ENCODE measurements at places on chromosomes 2 and 18.

GRCh38 chr2:206886696-206887095 is 52.6 kb upstream of the CPO start:
- no peak for DNase-seq

- peak; percentile 78 for DNase-seq
These were observed 48.8 kb downstream of the ADNP2 start for GRCh38 chr18:80157708-80158343.

- DNase-seq, result no peak
These were observed 126.0 kb downstream of the SP100 start for GRCh38 chr2:230541934-230542380.

DNA sequence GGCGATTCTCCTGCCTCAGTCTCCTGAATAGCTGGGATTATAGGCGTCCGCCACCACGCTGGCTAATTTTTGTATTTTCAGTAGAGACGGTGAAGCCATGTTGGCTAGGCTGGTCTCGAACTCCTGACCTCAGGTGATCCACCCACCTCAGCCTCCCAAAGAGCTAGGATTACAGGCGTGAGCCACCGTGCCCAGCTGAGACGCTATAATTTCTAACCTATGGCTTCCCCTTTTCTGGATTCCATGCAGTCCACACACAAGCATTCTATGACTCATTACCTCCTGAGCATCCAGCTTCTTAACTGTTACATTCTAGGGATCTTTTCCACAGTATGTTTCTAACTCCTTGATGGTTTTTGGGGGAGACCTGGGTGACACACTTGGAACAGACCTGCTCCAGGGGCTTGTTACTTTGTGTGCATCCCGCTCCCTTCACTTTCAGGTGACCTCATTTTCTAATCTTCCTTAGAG is 11.8 kb upstream of the KCMF1 start:
- no peak for DNase-seq

GRCh38 chr2:239368906-239369552 is 31.8 kb downstream of the HDAC4 start:
- no peak for DNase-seq

DNA sequence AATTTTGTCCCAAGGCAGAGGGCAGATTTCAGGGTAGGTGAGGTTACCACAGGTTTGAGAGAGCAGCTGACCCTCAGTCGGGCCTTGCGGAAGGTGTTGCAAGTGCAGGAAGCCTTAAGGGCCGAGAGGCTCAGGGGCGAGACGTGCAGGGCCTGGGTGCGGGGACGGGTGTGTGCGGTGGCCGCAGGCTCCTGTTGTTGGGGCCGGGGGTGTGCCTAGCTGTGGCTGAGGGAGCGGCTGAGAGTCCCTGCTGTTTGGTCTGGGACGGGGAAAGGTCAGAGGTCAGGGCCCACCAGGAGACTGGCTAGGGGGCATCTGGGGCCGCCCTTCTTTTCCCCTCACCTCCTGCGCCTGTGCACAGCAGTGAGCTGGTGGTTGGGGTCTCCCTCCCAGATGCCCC is 52.5 kb downstream of the NTSR2 start:
- DNase-seq, result no peak

DNA sequence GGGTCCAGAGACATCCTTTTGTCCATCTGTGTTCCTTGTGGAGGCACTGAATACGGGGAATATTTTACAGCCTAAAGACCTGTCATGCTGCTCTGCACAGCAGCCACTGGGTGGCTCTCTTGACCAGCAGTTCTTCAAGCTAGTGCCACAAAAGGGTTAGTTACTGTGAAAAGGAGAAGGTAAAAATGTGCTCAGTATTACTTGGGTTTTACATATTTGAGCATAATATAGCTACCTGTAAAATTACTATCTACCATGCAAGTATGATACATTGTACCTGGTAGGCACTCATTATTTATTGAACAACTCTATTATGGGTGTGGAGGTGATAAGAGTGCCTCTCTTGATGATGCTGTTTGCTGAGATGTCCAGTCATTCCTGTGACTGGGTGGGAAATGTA is 23.6 kb downstream of the FZD5 start:
- DNase-seq, result peak; percentile 51

DNA sequence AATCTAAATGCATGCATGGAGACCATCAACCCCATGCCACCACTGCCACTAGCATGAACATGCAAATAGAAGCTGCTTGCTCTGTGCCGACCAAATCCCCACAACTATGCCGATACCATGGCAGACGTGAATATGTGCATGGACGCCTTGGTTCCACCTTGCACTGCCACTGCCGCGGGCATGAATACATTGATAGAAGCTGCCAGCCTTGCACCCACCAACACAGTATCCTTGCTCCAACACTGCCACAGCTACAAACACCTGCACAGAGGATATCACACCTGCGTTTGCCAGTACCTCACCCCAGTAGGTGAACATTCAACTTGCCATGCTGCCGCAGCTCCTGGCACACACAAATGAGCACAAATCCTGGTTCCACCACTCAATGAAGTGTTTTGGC is 527.4 kb upstream of the REG3G start:
- no peak for DNase-seq

DNA sequence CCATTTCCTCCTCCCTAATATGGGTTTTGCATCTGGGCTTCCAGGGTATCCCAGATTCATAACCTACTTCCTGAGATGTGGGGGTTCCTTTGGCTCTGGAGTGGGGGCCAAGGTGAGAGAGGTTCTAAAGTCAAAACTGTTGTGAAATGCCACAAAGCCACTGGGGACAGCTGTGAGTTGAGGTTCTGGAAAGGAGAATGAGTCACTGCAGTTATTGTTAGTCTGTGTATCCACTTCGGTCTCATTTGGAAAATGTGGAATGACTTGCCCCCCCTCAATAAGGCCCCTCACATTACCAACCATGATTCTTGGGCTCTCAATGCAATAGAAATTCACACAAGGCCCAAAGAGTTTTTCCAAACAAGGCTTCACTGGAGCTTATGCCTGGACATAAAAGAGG is 51.1 kb upstream of the LGALSL start:
- DNase-seq, result no peak

GRCh38 chr18:2049986-2050385 is 521.3 kb downstream of the METTL4 start:
- no peak for DNase-seq

DNA sequence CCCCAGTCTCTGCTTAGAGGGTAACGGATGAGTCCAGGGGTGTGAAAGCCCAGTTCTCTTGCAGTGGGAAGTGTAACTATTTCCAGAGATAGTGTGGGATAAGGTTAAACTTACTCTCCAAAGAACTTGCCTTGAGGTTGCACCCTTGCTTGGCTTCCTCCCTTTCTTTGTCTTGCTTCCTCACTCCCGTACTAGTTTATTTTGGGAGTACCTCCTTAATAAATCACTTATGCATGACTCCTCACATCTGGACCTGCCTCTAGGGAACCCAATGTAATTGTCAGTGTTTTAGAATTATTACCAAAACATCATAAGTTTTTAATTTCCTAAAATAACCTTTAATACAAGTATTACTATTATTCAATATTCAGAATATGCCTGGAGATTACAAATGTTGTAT is 35.2 kb downstream of the CPO start:
- no peak for DNase-seq

- no peak for DNase-seq
These were observed 20.4 kb upstream of the DAPL1 start for GRCh38 chr2:158774681-158775080.

DNA sequence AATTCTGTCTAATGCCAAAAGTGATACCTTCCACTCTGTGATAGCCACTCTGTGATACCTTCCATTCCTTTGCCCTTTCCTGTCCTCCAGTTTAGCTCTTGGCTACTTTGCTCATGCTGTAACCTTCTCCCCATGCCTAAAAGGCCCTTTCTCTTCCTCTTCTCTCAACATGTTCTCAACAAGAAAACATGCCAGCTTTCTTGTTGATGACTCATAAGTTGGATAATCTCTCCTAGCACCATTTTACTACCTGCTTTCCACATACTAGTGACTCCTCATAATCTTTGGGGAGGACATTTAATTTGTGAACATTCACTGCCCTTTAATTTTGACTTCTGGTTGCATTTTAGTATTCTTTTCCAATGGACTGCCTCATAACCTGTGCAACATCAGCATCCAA is 55.9 kb upstream of the NT5C1B start:
- DNase-seq, result no peak

GRCh38 chr2:66433695-66433944 is 1.3 kb upstream of the MEIS1 start:
- DNase-seq, result no peak

- peak; percentile 46 for DNase-seq
These were observed 20.2 kb upstream of the PAX3 start for GRCh38 chr2:222318712-222319585.

DNA sequence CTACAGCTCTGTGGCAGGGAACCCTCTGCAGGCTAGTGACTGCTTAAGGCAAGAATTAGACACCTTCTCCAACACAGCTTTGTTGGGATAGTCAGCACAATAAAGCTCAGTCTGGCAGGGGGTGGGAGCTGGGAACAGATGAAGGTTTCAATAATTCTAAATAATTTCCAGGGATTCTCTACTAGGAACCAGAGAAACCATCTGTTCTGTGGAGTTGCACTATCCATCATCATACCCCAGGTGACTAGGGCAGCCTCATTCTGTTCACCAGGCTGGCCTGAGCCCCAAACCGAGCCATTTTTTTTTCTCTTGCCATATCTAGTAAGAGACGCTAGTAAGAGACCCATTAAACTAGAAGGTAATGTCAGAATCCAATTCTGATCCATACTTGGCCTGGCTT is 35.8 kb upstream of the CYP26B1 start:
- no peak for DNase-seq

DNA sequence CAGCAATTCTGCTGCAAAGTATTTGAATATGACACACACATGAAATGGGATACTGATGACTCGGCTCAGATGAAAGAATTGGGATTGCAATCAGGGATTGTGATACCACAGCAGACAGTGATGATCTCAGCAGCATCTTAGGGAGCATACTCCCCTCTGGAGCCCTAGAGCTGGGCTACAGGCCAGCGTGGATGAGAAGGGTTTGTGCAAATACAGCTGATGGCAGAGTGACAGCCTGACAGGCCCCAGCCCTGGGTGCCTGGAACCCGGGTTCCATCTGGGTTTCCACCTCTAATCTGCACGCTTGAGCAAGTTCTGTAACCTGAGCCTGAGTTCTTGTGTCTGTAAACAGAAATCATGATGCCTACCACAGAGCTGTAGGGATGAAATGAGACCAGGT is 418.0 kb downstream of the LRATD1 start:
- no peak for DNase-seq

GRCh38 chr2:182606728-182607681 is 109.1 kb upstream of the DNAJC10 start:
- no peak for DNase-seq

DNA sequence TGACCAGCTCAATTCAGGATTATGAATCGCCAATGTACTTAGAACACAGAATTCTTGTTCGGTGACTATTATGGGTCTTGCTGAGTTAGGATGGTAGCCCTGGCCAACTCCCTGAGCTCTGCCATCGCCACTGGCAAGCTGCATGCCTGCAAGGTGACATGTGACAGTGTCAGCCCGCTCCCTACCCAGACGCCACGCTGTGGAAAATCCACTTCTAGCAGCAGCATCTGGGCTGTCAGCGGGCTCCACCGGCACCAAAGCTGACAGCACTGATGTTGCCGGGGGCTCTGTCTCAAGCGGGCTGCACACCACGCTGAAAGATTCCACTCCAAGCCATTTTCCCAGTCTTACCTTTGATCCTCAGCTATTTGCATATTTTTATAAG is 100.7 kb downstream of the MYT1L start:
- no peak for DNase-seq

DNA sequence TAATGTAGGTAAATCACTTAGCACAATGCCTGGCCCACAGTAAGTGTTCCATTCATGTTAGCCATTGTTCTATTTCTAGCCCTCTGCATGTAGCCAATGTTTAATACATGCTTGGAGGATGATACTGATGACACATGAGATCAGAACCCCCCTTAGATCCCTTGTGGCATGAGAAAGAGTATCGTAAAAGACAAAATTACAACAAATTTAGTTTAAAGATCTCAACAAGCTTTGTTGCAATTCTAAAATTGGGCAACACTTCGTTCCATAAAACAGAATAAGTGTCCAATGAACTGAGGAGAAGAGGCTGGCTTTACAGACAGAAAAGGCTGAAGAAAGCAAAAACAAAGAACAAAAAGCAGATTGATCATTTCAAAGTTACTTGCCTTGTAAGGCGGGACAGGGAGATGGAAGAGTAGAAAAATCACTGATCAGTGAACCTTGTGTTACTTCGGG is 148.7 kb upstream of the SLC1A4 start:
- DNase-seq, result no peak

DNA sequence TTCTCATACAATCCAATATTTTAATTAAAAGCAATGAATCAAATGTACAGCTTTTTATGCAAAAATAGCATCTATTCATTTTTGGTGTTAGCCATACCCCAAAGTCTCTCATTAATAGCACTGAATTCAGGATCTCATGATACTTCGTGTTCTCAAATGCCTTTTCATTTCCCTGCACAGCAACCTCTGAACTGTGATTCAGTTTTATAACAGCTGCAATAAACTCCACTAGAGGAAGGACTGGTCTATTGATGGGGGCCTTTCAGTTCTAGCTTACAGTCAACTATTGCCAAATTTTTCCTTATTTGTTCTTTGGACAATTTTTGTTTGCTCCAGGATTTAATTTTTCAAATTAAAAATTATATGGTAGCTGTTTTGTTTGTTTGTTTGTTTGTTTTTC is 4.8 kb upstream of the TMEM87B start:
- DNase-seq, result no peak

DNA sequence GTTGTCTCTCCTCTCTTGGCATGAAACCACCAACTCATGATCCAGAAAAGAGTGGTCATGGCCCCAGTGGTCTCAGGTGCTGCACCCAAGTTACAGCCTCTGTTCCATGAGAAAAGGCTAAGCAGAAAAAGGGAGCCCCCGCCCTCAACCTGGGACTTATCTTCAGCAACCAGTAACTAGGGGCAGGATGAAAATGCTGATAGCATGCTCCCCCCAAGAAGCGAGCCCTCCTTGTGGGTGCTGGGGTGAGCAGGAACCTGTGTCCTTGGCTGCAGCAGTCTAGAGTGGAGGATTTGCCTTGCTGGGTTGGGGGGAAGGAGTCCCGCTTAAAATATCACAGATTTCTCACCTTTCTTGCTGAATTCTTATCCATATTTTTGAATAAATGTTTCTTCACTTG is 490.0 kb downstream of the SUCLG1 start:
- DNase-seq, result no peak

GRCh38 chr2:108240966-108241365 is 1.2 kb downstream of the SULT1C3 start:
- DNase-seq, result no peak

- no peak for DNase-seq
These were observed 692 bp upstream of the WNT6 start for GRCh38 chr2:218858671-218859555.

DNA sequence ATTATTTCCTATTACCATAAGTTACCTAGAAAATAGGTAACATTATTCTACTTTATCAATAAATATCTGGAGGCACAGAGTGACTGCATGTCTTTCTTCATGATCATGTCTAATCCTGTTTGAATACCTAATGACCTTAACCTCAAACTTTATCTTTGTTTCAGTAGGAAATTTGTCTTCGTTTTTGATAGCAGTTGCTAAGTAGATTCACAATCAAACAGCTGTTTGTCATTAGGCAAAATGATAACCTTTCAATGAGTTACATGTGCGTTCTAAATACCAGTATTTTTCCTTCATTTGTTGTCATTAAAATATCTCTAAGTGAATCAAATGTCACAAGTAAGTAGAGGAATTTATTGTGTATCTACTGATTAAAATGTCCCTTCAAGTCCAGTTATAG is 473.8 kb downstream of the NRXN1 start:
- no peak for DNase-seq
